ENCODE measurements at places on chromosomes 2 and 18. TPM values are rescaled to one million over a fixed set of nuclear protein-coding genes. Genes with fewer than 3 reads are reported as not detected.

The ZNF512 gene
- polyA plus RNA-seq, result 86.7 TPM

The SH3RF3 gene
- 7.3 TPM for polyA plus RNA-seq

The STPG4 gene
- polyA plus RNA-seq, result 0.24 TPM

The ABCA12 gene
- polyA plus RNA-seq, result 0.07 TPM

The ALPI gene
- not detected for polyA plus RNA-seq

GRCh38 chr18:30404422-30404821 lies 638.1 kb downstream of the DSC3 start:
- no peak for DNase-seq

GRCh38 chr2:157722580-157723234 lies 94.0 kb upstream of the ACVR1C start:
- no peak for DNase-seq

DNA sequence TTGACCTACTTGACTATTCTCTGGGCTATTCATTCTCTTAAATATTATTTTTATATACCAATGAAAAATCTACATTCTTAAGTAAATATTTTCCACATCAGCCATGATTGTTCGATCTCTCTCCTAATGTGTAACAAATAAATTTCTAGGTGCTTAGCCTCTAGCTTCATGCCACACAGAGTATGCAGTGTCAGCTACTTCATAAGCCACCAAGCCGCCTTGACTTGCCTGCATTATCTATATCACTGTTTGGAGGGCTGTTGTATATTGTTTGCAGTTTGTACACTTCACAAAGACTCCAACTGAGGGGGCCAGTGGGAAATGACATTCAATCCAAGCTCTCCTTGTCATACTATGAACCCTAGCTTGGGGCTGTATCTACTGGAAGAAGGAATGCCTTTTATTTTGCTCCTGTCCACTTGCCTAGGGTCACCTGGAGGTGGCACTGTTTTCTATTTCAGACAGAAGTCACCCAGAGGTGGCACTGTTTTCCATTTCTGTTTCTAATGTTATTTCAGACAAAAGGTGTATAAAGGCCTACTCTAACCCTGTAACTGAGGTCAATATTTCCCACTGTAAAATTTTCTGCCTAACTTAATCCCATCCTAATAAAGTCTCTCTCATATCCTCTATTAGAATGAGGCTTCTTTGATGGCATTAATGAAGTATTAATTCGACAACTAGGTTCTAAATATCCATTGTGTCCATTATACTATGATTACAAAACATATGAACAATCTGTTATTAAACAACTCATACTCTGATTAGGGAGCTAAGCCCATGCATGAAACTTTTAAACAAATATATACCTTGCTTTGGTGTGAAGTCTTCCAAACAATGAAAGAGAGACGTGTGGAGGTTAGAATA lies 36.4 kb downstream of the COL5A2 start:
- DNase-seq, result no peak

DNA sequence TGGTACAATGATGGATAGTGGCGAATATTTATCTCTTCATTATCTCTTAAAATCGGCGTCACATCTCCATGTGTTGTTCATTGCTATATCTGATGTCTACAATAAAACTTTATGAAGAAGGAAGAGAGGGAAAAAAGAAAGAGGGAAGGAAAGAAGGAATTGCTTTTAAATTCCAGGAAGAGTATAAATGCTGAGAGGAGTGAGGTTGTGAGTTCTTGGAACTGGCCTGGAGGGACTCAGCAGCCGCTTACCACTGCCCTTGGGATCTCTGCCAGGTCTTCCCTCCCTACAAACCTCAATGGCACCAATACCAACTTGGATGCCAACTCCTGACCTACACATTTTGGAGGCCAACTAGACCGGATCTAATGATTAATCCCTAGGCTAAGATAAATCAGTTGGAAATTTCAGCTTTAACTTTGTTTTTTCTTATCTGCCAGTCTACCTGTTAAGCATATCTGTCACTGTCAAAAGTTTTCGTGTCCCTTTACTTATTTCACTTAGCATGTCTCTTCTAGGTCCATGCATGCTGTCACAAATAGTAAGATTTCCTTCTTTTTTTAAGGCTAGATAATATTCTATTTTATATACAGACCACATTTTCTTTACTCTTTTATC lies 9.8 kb downstream of the SCN9A start:
- no peak for DNase-seq

DNA sequence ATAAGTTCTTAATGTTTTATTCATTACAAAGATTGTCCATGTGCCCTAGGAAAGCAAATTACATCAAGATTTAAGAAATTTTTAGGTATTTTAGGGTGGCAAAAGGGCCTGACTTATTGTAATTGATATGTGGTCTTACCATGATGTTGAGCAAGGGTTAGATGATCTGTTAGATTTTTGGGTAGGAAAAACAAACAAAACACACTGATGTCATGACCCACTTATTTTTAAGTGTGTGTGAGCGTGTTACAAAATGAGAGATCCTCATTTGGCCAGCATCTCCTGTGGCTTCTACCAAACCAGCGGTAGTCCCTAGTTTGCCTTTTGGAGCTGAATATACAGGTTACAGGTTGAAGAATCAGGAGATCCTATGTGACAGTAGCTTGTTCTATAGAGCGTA lies 89.8 kb upstream of the ITGB6 start:
- no peak for DNase-seq

GRCh38 chr2:183536290-183536689 lies 412.0 kb downstream of the NUP35 start:
- DNase-seq, result no peak

- no peak for DNase-seq
Observed at GRCh38 chr18:23867006-23867405, 147.5 kb upstream of the TTC39C start.

Measured in right lung (tissue), 10 donors.